ENCODE measurements at places on chromosomes 6 and 20.

DNA sequence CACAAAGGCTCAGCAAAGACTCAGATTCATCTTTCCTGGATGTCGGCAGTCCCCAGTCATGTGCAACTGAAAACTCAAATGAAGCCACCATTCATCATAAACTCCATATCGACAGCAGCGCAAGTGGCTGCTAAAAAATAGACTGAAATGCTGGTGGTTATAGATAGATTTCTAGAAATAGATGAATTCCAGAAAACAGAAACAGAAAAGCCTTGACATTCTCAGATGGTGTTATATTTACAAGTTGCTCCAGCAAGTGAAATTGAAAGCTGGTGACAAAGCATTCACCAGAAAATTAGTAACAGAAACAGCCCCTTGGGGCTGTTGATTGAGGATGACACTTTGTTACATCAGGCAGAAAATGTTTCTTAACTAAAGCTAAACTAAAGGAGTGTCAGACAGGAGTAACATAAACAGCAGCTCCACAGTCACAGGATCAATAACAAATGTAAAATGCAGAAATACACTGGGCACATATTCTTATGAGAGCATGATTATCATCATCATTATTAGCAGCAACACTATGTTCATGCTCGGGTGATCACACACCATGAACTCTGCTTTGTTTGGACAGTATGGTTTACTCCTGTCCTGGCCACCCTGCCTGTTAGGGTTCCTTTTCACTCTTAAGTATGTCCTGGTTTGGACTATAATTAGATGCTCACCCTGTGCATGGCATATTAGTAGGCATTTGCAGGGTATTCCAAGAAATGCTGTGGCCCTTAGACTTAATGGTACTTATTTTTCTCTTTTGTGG lies 36.4 kb upstream of the SLC35F1 start:
- no peak for DNase-seq

- no peak for DNase-seq
These were observed 193.5 kb downstream of the UBE3D start for GRCh38 chr6:82872185-82872584.

- no peak for DNase-seq
These were observed 132.6 kb upstream of the MTHFD1L start for GRCh38 chr6:150732765-150733539.

GRCh38 chr20:56581701-56582100 lies 47.4 kb upstream of the TFAP2C start:
- no peak for DNase-seq

DNA sequence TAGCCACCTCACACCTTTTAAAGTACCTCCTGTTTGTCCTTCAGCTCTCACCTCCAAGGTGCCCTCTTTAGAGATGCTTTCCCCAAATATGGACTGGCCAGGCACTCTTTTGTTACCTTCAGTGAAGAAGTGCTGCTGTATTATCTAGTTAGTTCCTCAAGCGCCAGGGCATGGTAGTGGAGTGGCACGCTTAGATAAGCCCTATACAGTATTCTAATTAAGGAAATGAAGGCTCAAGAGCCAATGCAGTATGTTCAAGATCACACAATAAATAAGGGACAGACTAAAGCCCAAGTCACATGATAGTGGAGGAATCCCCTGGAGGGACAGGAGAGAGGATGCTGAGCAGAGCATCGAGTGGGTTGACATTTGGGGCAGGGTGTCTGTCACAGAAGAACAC lies 28.5 kb upstream of the GFOD1 start:
- DNase-seq, result no peak

DNA sequence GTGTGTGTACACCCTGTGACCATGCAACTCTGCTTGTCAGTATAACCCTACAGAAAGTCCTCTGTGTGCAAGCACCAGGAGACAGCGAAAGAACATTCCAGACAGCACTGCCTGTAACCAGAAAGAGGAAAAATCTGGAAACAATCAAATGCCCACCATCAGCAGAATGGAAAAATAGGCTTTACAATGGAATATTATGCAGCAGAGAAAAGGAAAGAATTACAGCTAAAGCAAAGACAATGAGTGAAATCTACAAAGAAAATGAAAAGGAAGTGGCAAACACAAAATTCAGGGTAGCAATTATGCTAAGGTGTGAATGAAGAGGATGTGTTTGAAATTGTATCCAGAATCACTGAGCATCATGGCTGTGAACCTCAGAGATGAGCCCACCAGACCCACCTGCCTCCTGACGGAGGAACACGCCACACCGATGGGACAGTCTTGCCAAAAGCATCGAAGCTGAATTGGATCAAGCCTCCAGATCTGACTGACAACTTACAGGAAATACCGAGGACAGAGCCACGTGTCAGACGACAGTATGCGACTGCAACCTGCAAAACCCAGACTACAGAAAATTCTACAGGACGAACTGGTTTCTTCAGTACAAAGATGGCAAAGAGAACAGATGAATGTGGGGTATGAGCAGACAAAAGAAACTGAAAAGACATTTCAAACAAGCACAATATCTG lies 133.2 kb downstream of the NFATC2 start:
- no peak for DNase-seq

Measured in left renal cortex interstitium (tissue), 4 donors.